ENCODE measurements at places on chromosomes 3 and 15.

DNA sequence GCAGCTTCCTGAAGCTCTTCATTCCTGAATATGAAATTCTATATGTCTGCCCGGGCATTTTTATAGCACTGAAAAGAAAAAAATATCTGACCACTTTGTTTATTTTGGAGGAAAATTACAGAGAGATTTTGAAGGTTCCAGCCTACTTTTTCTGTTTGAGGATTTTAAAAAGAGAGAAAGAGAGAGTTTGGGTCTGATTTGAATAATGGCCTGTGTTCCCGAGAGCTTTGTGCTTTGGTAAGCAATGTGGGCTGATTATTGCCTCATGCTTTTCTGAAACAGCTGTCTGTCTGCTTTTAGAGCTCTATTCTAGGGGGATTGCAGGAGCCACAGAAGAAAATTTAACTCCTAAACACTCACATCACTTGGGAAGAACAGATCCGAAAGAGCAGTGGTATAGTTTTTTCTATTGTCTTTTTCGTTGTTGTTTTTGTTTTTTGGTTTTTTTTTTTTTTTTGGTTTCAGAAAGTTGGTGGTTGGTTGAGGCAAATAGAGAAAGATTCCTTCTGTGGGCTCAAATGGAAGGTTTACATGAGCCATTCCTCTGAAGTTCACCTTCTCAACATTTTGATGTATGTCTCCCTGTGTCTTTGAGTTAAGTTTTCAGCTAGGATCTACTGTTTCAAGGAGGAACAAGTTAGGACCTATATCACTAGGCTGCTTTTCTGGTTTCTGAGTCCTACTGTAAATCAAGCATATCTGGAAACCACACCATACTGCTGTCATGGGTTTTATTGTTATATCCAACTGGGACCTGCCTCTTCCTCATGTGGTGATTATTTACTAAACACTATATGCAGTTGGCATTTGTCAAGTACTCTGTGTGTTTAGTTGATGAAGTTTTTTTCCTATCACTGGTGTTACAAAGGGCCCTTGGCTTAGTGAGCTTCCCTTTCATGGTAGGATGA, 178.9 kb downstream of the KCNMB2 start:
- DNase-seq = no peak

- no peak for DNase-seq
Observed at GRCh38 chr3:65362688-65363087, 674.9 kb upstream of the ADAMTS9 start.

- no peak for DNase-seq
Observed at GRCh38 chr15:48477795-48478360, 146.6 kb downstream of the DUT start.

DNA sequence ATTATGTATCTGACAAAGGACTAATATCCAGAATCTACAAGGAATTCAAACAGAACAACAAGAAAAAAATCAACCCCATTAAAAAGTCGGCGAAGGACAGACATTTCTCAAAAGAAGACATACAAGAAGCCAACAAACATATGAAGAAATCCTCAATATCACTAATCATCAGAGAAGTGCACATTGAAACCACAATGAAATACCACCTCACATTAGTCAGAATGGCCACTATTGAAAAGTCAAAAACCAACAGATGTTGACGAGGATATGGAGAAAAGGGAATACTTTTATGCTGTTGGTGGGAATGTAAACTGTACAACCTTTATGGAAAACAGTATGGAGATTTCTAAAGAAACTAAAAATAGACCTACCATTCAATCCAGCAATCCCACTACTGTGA, 233.1 kb upstream of the PLSCR5 start:
- DNase-seq = no peak

GRCh38 chr3:152039887-152040286, 166.4 kb downstream of the SUCNR1 start:
- DNase-seq = no peak

GRCh38 chr3:47646362-47646761, 67.7 kb upstream of the CSPG5 start:
- DNase-seq = no peak

GRCh38 chr3:177045767-177046166, 151.5 kb downstream of the TBL1XR1 start:
- no peak for DNase-seq

DNA sequence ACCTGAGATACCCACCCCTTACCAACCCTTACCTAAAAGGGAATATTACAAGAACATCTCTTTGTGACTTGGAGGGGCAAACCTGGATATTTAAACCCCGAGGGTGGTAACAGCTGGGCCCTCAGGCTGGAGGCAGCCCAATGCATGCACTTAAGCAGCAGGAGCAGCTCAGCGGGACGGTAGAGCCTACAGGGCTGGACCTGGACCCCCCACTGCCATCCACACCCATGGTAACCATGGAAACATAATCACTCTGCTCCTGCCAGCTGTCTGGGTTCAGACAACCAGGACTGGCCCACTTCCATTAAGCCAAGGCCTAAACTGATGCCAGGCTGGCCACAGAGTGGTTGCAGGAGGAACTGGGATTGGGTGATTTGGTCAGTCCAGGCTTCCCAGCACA, 52.8 kb downstream of the ETFA start:
- DNase-seq = no peak

DNA sequence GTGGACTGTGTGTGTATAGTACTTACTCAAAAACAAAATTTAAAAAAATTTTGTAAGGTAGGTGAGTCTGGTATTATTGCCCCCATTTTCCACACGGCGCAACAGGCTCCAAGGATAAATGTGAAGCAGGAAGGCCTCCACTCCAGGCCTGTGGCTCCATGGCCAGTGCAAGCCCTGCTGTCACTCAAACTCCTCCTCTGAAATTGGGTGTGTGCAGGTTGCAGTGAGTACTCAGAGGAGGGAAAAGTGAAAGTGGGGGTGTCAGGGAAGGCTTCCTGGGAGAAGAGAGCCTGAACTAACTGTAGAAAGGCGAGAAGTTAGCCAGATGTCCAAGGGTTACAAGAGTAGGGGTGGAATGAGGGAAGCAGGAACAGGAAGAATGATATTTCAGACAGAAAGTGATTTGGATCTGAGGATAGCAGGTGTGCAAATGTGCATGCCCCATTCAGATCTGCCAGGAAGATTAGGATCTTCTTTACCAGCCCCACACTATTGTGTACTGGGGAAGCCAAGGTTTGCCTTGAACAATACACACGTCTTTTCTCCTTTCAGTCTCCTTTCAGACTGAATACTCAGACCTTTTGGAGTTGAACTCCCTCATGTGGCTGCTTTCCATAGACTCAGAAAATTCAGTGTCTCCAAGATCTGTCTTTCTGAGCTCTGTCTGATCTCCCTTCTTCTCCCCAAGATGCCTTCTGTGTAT, 48.7 kb upstream of the RYK start:
- no peak for DNase-seq

- no peak for DNase-seq
Observed at GRCh38 chr3:17577796-17578520, 164.5 kb downstream of the TBC1D5 start.

GRCh38 chr3:127699416-127700300, 26.9 kb downstream of the ABTB1 start:
- DNase-seq = no peak

DNA sequence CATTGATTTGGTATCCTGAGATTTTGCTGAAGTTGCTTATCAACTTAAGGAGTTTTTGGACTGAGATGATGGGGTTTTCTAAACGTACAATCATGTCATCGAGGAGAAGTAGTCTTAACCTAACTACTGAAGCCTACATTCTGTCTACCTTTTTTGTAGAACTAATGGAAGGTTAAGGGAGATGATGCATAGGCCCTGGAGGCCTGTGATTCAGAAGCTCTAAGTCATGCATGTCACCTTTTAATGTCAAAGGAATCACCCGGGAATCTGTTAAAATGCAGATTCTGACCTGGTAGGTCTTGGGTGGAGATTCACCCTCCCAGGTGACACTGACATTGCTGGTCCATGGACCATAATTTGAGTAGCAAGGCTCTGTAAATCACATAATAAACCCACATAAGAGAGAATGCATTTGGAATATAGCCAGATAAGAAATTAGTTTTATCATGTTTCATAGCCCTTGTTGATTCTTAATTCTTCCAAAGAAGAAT, 64.9 kb downstream of the GHSR start:
- DNase-seq = no peak

GRCh38 chr3:99923873-99924272, 106.2 kb downstream of the CMSS1 start:
- DNase-seq = no peak
